ENCODE measurements at places on chromosomes 5 and 9.

DNA sequence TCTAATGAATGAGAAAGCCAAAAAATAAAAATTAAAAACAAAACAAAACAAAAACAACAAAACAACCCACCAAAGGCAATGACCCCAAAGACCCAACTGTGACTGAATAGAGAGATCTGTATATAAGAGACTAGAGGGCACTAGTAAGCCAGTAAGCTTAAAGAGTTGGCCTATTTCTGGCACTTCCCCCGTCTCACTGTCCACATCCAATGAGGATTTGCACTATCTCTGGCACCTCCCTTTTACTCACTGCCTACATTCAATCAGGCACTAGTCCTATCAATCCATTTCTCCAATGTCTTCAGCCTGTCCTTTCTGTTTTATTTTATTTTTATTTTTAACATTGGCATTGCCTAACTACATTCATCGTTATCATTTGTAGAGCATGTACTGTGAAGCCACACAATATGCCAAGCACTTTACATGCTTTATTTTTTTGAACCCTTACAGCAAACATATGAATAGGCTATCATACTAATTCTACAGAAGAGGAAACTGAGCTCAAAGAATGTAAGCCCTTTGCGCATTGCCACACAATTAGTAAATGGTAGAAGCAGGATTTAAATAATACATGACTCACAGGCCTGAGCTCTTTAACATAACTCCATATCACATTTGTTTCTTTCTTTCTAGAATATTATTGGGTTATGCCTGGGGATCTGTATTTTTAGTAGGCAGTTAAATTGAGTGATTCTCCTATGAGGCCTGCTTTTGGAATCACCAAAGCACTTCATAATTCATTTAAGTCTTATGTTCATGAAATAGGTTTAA lies 70.0 kb downstream of the C6 start:
- DNase-seq = no peak

- DNase-seq = no peak
Observed at GRCh38 chr9:133405508-133406438, 12.0 kb downstream of the REXO4 start.

- no peak for DNase-seq
Observed at GRCh38 chr5:105034401-105034763, 1471.8 kb upstream of the NUDT12 start.

GRCh38 chr9:30982301-30982700 lies 1402.1 kb upstream of the ACO1 start:
- DNase-seq = no peak

DNA sequence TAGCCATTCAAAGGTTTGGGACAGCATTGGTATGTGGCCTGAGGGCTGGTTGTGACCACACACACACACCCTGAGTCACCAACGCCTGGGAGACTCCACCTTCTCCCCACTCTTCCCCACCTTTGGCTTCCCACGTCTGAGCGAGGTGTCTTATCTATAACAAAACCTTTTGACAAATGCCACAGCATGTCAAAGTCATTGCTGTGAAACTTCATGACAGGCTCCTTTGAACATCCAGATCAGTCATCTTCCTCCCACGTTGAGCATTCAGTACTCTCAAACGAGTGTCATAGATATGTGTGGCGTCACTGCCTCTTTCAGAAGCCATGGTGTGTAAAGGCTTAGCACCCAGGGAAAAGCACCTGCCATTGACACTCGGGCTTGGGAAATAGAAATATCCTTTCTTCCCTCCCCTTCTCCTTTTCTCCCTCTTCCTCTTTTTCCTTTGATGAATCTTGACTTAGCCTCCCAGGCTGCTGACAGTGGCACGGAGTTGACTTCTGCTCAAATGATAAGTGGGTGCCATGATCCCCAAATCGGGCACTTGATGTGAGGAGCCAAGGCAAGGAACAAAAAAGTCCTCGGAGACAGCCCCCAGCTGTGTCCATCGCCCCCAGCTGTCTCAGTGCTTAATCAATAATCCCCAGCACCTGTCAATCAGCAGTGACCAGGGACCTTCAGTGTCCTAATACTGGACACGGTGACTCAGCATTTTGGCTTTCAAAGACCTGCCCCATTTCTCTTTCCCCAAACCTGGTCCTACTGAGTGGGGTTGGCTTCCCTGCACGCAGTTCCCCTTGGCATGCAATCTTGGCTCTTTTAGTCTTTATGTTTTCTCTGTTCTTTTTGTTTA lies 114.8 kb downstream of the FGF18 start:
- DNase-seq = no peak

- DNase-seq = no peak
Observed at GRCh38 chr5:116046823-116047222, 14.6 kb downstream of the ARL14EPL start.

GRCh38 chr5:167725264-167725663 lies 566.2 kb upstream of the WWC1 start:
- no peak for DNase-seq

- DNase-seq = no peak
Observed at GRCh38 chr9:87569008-87569509, 71.4 kb downstream of the DAPK1 start.

DNA sequence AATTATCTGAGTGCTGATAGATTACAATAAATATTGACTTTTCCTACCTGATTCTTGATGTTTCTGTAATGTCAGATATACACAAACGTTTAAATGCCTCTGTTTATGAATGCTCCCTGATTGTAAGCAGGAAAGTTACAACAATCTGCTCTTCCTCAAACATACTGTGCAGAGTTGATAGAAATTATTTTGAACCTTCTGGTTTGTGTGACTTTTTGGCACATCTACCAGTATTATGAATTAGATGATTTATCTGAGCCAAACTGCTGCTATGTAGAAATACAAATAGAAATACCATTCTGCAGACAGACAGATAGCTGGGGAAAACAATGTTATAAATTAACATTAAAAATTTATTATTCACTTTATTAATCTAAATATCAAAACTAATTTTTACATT lies 113.0 kb downstream of the SLF1 start:
- DNase-seq = no peak

- no peak for DNase-seq
Observed at GRCh38 chr5:137633896-137634295, 102.0 kb downstream of the KLHL3 start.

- DNase-seq = no peak
Observed at GRCh38 chr5:120430572-120430971, 33.5 kb upstream of the PRR16 start.

DNA sequence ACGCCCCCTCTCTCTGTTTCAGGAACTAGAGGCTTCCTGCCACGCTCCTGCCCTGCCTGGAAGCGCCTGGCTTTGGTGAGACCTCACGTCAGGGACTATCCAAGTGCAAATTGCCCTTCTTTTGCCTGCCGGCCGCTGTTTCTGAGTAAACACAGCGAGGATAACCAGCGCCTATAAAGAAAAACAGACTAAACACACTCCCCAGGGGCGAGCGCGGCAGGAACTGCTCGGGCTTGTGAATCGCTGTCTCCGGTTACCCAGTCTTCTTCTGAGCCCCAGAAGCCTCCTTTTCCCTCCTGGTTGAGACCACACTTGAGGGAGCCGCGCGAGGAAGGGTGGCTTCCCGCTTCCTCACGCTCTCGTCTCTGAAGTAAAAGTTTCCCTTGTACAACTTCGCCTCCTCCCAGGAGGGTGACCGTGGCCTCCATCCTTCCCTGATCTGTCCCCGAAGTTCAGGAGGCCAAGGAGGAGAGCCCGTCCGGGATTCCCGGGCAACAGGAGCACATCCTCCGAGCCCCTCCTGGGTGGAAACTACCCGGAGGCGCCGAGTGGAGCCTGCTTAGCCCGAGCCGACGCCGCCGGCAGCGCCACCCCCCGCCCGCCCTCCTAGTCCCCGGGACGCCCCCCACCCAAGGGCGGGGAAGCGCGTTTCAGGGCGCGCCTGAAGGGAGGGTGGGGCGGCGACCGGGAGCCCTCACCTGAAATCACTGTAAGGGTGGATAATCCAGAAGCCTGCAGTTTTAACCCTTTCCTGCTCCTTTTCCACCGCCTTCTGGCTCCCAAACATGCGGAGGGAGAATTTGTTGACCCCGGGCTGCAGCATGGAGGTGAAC lies 993 bp downstream of the HCN1 start:
- no peak for DNase-seq

GRCh38 chr9:69672596-69673310 lies 582 bp upstream of the APBA1 start:
- peak; percentile 79 for DNase-seq

GRCh38 chr9:124593200-124593599 lies 86.0 kb upstream of the NR5A1 start:
- no peak for DNase-seq

DNA sequence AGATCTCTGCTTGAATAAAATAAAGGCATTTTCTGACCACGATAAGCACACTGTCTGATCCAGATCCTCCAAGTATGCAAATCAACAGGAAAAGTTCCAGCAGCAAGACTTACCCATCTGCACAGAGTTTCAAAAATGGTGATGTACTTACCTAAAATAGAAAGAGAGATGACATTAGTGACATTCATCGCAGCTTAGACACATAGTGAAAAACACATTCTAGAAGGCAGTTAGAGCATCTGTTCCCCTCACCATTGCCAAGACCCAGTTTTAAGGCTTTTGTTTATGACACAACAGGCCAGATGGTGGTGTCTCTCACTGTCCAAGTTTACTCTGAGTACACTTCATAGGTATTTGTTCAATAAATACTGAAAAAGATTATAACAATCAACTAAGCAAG lies 207.7 kb downstream of the PDE4D start:
- DNase-seq = no peak

DNA sequence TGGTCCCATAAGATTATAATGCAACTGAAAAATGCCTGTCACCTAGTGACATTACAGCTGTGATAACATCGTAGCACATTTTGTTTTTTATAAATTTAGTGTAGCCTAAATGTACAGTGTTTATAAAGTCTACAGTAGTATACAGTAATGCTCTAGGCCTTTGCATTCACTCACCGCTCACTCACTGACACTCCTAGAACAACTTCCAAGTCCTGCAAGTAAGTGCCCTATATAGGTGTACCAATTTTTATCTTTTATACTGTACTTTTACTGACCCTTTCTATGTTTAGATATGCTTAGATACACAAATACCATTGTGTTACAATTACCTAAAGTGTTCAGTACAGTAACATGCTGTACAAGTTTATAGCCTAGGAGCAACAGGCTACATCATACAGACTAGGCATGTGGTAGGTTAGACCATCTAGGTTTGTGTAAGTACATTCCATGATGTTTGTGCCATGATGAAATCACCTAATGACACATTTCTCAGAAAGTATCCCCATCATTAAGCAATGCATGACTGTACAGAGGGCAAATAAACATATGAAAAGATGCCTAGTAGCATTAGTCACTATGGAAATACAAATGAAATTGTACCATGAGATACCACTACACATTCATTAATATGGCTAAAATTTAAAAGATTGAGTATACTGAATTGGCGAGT lies 127.6 kb downstream of the TRPM6 start:
- no peak for DNase-seq

GRCh38 chr9:27198190-27198589 lies 89.2 kb downstream of the TEK start:
- no peak for DNase-seq

- no peak for DNase-seq
Observed at GRCh38 chr9:13143281-13143680, 136.2 kb downstream of the MPDZ start.

DNA sequence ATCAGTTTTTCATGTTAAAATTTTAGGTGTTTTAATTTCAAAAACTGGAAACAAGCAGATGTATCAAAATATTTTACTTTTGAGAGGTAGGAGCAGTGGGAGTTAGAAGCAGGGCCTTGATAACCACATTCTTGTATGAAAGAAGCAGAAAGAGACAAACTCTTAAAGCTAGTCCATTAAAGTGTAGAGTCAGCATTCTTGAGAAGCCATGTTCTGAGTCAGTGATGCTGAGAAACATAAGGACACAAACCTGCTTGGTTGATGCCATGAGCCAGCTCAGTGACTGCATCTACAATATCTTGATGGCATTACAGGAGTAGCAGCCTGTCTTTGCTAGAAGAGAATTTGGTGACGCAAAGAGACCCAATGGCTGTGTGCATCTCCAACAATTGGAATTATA lies 826.1 kb upstream of the CTNND2 start:
- no peak for DNase-seq

DNA sequence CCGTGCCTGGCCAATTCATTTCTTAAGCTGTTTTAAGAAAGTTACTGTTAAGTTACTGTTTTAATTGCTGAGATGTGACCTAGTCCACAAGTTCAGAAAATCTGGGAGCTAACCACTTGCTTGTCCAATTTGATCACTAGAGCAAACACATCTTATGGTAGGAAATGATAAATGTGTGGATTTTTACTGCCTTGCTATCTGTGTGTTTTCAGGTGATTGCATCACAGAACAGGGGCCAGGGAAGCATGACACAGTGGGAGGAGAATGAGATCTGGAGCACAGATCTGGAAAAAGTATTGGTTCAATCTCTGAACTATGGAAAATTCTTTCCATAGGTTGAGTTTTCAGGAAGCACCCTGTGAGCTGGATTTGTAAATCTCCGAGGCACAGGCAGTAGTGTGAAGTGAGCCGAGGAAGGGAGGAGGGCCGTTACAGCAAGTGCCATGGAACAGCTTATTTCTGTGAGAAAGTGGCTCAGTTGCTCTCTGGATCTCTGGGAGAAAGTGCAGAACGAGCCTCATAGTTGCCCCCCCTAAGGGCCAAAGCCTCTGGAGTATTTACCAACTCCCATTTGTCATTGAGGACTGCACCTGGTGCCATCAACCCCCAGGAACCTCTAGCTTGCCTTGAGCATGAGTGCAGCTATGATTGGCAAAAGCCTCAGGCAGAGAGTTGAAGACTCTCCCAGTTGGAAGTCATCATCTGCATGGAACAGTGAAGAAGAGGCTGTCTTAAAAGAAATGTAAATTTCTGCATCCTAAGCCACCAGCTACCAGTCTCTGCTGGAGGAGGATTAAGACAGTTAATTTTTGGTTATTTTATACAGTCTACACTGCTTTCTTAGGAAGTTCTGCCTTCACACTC lies 161.8 kb upstream of the CLINT1 start:
- DNase-seq = no peak

DNA sequence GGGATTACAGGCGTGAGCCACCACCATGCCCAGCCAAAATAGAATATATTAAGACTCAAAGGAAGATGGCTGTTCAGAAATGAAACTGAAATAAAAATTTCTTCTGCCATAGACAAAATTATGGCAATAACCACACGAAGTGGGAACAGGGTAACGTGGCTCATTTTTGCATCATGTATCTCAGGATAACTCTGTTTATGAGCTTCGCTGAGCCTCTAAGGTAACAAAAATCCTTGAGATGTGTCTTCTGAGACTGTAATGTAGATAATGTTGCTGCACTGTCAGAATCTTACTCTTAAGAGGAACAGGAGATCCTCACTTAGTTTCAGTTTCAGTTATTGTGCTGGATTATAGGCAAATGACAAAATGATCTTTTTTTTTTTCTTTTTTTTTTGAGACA lies 153.8 kb downstream of the GOLPH3 start:
- peak; percentile 23 for DNase-seq

DNA sequence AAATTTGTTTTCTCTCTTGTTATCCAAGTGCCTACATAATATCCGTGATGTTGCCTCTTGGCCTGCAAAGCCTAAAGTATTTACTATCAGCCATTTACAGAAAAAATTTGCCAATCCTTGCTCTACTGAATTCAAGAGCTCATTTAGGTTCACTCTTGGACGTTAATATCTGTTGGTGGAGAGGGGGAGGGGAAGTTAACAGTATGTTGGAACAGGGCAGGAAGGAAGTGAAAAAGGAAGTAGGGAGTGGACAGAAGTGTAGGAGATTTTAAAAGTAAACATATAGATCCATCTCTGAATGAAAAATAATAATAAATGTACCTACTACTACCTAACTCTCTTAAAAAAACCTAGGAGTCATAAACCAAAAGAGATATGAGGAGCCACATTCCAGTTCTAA lies 32.8 kb downstream of the ZNF608 start:
- no peak for DNase-seq
